ENCODE measurements at places on chromosomes 12 and 14. TPM values are rescaled to one million over a fixed set of nuclear protein-coding genes. Genes with fewer than 3 reads are reported as not detected.

- no peak for DNase-seq
Measured at GRCh38 chr14:24389226-24389848, 9.5 kb upstream of the NYNRIN start.

DNA sequence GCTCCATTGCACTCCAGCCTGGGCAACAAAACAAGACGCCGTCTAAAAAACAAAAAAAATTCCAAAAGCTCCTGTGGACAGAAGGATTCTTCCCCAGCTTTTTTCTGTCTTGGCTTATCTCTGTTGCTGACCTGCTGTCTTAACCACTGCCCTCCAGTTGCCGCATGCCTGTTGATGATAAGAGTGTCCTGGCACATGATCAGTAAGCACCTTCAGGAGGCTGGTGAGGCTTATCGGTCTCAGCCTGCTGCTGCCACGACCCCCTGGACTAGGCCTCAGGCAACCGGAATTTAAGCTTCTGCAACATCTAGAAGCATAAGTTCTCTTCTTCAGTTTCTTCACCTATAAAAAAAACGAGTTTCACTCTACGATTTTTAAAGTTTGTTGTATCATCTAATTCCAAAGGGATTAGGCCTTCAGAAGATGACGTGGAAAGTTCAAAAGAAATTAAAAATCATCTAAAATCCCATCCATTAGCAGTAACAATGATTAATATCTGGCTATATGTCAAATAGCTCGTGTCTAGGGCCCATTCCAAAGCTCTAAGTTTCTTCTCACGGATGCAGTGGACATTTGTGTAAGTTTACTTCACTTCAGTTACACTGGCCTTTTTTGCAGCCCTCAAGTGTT is 46.4 kb downstream of the RESF1 start:
- DNase-seq, result no peak

DNA sequence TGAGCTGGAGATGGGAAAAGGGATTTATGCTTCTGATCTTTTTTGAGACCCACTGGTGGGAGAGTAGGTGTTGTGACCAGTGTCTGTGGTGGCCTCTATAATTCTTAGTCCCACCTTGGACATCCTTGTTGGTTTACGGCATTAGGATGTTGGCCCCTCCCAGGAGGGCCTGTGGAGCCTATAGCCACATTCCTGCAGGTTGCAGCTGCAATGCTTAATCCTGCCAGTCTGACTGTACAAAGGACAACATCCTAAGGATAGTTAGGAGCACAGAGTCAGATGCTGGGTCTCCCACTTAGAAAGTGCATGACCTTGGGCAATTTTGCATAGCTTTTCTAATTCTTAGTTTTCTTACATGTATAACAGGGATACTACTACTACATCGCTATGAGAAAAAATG is 150.9 kb upstream of the SLC38A2 start:
- no peak for DNase-seq

GRCh38 chr14:38226366-38226765 is 18.7 kb downstream of the SSTR1 start:
- DNase-seq, result no peak

- DNase-seq, result no peak
Measured at GRCh38 chr12:132400011-132400641, 70.7 kb upstream of the GALNT9 start.

GRCh38 chr12:74515849-74516248 is 21.8 kb upstream of the ATXN7L3B start:
- no peak for DNase-seq

DNA sequence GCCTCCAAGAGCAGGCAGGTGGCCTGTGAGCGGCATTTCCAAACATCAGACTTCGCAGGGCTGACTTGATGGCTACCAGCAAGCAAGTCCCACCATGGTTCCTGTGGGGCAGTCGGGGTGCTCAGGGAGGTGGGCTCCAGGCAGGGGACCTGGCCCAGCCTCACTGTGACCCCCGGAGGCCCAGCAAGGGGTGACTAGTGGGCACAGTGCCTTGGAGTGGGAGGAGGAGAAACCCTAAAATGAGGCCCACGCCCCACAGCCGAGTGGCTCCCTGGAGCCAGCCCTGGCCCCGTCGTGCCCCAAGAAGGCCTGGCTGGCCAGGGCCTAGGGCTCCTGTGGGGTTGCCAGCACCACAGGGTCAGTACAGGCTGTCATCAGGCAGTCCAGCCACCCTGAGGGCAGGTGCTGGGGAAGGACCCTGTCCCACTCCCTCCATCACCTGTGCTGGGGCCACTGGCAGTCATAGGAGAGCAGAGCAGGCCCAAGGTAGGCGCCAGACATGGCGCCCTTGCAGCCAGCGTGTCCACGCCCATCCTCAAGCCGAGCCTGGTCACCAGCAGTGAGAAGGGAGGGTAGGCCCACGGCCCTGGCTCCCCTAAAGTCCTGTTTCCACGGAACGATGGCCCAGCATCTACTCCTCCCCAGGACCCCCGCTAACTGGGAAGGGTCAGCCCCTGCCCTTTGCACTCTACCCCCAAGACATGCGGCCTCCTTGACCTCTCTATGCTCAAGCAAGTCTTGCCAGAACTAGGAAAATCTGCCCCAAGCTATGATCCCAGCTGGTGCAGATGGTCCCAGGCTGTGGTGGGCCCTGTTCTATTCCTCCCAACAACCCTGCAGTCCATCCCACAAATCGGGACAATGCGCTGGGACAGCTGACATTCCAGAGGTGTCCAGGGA is 144.2 kb upstream of the C14orf180 start:
- DNase-seq, result no peak

PTCSC3 gene
- total RNA-seq, result not detected

CDC42BPB gene
- 2.3 TPM for total RNA-seq

ENDOU gene
- total RNA-seq, result not detected

All from activated T-helper 2 cell treated with anti-CD3 and anti-CD28 coated beads, Interferon-gamma antibody, Interleukin-2, Interleukin-4, amounts not matched to agents 10 μg/mL and 5 μg/mL and 100 μg/mL, durations not matched to agents 14 hours and 24 hours and 36 hours (primary cell).